ENCODE measurements at places on chromosomes 13 and 19.

DNA sequence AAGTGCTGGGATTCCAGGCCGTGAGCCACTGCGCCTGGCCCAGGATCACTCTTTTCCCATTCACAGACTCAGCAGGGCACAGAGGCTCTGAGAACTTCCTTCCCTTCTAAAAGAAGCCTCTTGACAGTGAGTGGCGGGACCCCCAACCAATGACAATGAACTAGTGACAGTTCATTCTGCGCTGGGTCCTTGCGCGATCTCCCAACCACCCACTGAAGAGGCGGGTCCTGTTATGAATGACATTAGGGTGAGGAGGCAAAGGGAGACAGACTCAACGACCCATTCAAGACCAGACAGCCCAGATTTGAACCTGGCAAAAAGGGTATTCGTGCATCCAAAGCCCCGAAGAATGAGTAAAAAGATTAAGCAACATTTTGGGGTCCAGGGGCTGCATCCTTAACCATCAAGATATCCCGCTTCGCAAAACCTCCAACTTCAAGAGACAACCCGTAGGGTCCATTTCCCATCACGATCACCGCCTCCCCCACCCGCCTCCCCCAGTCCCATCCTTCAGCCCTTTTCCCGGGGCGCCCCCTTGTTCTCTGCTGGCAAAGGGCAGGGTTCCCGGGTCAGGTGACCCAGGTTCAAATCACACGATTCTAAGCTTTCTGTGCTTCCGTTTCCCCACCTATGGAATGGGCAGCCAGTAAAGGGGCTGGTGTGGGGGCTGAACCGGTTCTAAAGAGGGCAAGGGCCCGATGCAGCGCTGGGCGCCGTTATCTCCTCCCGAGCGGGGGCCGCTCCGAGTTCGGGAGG is 719 bp downstream of the SUGP2 start:
- DNase-seq = peak; percentile 87

GRCh38 chr13:96958286-96958891 is 35.9 kb downstream of the OXGR1 start:
- DNase-seq = no peak

DNA sequence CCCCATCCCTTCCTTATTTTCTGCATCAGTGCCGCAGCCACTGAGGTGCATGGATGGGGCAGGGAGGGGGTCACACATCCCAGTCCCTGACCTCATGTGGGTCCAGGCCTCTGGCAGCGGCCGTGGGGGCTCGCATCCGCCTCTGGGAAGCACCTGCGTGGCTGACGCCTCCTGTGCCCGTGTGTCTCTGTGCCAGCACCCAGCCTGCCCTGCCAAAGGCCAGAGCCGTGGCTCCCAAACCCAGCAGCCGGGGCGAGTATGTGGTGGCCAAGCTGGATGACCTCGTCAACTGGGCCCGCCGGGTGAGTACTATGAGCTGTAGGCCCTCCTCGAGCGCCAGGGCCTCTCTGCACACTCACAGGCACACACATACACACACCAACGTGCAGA is 4.9 kb downstream of the NDUFS7 start:
- DNase-seq = no peak

- no peak for DNase-seq
Observed at GRCh38 chr19:4707956-4708650, 15.5 kb downstream of the DPP9 start.

DNA sequence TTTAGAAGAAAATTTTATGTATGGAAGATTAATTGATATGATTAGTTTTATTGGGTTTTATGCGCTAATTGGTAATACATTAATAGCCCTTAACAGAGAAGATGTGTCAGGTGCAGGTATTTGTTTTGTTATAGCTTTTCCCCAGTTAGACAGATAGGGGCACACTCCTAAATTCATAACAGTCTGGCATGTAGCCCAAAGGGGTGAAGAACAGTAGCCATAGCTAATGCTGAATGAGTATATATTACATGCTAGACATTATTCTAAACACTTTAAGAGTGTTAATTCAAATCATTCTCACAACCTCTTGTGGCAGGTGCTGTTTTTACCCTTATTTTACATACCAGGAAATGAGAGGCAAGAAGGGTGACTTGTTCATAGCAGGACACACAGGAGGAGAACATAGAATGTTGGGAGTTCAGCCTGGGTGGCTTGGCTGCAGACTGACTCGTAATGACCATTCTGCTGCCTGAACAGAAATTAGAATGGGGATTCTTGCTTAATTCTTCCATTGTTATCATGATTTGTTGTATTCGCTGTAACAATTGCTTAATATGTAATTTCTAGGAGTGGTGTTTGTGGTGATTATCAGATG is 20.1 kb downstream of the PCCA start:
- no peak for DNase-seq

DNA sequence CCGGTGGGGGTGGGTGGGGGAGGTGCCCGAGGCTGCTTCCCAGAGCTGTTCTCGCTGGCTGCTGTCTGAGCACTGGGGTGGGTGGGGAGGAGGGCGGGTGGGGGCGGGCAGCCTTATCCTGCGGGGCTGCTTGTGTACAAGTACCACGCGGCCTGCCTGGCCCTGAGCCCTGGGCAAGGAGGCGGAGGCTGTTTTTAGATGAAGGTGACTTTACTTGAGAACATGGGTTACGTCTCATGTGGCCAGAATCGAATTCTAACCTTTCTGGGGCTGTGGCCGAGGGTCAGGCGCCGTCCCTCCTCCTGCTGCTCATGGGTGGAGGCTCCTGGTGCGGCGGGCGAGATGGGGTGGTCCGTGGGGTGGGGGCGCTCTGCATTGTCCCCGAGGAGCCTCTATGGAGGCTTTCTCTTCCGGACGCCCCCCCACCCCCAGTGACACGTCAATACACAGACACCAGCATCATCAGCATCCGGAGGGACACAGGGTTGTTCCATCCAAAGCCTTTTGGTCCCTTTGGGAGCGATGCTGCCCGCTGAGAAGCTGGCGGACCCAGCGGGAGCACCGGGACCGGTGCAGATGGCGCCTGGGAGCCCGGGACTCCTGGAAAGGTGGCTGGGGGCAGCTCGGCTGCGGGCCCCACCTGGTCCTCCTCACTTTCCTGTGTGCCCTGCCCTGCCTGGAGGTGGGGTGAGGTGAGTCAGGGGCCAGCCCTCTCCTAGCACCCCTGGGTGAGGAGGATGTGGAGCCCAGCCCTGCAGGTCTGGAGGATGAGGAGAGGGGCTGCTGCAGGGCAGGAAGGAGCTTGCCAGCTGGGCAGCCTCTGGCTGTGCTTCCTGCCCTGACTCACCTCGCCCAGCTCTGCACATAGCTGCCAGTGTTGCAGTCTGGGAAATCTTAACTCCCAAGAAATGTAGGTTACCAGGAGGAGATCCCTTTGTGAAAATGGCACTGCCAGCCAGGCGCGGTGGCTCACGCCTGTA is 3.4 kb downstream of the BSG start:
- no peak for DNase-seq

DNA sequence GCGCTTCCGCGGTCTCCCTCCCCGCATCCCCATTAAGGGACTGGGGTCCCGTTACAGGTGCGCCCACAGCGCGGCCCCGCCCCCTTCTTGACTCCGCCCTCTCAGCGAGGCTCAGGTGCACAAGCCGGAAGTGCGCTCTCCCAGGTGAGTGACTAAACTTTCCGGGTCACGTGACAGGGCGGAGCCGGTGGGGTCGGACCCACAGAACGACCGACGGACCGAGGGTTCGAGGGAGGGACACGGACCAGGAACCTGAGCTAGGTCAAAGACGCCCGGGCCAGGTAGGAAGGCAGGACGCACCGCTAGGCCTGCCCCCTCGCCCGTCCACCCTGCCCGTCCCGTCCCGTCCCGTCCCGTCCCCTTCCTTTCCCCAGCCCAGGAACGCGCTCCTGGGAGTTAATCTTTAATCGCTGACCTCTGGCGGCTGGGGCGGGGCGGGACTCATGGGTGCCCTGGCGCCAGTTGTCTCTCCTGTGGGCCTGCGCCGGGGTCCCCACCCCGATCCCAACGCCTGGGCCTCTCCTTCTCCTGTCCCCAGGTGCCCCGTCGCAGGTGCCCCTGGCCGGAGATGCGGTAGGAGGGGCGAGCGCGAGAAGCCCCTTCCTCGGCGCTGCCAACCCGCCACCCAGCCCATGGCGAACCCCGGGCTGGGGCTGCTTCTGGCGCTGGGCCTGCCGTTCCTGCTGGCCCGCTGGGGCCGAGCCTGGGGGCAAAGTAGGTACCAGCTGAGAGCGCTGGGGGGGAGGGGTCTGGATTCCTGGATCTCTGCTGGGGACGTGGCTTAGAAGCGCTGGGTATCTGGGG is at the start of gene CRB3:
Gene CRB3, plus strand, starts transcription at position 202 of the 804 bp plus-strand sequence. Its CDS starts 431 bp downstream, at position 633.
- DNase-seq = peak; percentile 60

DNA sequence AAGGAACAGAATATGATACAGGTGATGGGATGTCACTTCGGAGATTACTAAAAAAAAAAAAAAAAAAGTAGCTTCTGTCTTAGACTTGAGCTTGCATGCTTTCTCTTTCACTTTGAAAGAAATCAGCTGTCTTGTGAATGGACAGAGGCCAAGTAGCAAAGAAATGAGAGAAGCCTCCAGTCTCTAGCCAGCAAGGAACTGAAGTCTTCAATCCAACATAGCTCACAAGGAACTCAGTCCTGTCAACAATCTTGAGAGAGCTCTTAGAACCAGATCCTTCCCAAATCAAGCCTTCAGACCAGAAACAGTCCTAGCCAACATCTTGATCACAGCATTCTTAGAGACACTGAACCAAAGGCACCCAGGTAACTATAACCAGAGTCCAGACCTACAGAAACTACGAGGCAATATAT is 7.7 kb downstream of the N4BP2L2 start:
- DNase-seq = no peak

All from T-cell (primary cell).